ENCODE measurements at places on chromosomes 4 and X.

DNA sequence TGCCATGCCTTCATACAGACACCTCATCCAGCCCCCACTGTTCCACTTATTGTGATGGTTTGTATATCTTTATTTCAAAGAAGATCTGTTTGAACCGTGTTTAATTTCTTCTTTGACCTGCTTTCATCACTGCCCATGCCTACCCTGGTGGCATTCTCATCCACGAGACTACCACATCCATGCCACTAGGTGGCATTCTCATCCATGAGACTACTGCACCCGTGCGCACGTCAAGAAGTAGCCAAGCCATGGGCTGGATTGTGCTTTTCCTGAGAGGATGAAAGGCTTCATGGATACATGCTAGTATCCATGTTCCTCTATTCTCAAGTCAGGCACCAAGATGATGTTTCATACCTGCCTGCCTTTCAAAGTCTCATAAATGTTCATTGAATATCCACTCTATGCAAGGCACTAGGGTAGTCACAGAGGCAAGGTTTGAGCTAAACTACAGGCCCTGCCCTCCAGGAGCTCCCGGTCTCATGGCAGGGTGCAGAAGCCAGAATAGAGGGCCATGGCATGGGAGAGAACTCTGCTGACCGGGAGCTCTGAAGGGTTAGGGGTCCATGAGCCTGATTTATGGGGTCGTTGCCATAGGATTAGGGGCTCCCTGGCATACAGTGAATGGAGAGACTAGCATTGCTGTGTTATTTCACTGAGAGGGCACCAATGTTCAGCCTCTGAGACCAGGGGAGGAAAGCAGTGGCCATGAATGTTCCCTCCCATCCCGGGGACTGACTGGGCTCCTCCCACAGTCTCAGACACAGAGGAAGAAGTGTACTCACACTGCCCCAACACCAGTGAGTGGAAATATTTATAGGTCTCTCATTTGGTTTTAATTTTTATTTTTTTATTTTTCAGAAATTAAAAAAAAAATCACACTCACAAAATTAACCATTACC, 24.8 kb upstream of the EOLA2 start:
- peak; percentile 62 for DNase-seq

GRCh38 chr4:18422685-18423084, 401.1 kb upstream of the LCORL start:
- DNase-seq = no peak

GRCh38 chr4:138967313-138967712, 48.3 kb upstream of the NOCT start:
- DNase-seq = no peak

GRCh38 chrX:72121383-72121782, 10.3 kb downstream of the RTL5 start:
- DNase-seq = no peak

DNA sequence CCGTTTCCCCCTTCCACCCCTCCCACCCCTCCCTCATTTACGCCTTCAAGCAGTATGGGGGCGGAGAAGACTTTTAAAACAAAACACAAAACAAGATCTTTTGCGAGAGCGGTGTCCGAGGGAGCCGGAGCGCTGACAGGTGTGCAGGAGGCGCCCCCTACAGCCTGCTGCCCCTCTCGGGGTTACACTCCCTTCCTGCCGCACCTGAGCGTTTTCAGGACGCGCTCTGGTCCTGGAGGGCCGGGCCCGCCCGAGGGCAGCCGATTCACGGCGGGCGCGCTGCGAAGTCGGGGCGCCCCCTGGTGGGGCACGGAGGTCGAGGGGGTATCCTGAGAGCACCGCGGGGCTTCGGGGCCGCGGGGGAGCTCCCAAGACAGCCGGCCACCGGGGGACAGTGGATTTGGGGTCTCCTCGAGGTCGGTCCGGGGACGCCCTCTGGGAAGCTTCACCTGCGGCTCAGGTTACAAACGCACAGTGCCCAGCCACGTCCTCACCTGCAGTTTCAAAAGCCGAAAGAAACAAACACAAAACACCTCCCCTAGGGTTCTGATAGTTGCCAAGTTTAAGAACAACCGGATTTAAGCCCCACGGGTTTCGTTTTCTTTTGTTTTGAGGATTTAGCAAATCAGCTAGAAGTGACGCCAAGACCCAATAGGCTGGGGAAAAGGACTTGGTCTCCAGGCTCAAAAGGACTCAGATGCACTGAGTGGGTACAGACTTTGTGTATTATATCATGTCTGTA, 8.0 kb upstream of the NEUROG2 start:
- DNase-seq = peak; percentile 40

DNA sequence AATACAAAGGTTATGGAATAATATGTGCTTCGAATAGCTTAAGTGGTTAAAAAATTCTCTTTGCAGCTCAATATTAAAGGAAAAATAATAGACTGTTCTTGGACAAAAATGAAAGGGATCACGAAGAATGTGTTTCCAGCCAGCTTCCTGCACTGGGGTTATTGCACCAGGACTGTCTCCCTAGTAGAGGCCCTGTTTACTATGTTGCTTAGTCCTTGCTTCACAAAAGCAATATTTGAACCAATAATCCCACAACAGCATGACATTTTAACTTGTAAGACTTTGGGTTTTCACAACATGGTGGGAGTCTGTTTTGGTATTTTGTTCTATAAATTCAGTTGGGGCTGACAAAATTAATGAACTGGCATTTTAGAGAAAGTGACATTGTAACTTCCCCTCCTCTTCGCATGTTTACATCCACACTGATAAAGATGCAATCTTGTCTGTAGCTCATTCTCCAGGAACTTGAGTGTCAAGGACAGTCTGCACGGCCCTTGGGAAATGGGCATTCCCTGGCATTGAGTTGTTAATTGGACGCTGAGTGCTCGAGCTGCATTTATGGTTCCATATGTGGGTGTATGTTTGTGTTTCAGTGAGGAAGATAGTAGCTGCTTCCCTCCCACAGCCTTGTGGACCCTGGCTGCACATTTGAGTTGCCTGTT, 39.0 kb downstream of the SHROOM2 start:
- no peak for DNase-seq

DNA sequence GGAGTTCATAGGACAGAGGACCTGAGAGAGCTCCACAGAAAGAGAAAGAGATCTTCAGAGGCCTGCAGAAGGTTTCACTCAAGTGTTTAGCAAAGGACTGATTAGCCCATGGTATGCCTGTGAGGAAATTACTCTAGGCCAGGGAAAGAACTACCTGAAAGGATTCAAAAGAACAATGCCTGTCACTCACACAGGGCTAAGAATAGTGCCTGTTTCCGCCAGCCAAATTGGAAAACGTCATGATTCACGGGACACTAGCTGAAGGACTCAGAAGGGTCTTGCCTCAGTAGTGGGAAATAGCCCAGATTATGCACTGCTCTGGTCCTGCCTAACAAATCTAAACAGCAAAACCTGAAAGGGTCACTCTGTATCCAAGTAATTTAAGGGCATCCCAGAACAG, 21.1 kb downstream of the SYTL4 start:
- no peak for DNase-seq

- DNase-seq = no peak
Measured at GRCh38 chrX:16119353-16120220, 3.8 kb upstream of the GRPR start.

DNA sequence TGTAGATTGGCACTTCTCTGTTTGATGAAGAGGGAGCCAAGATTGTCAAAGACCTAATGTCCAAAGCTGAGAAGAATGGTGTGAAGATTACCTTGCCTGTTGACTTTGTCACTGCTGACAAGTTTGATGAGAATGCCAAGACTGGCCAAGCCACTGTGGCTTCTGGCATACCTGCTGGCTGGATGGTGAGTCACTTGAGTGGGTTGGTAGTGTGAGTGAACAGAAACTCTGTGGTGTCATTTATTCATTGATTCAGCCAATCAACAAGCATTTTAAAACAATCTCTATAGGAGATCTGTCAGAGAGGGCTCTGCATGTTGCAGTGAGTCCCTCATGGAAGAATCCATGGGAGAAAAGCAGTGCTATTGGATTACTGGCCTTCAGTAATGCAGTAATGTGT, 16.3 kb downstream of the TAF9B start:
- DNase-seq = peak; percentile 9

- no peak for DNase-seq
Measured at GRCh38 chrX:20663336-20663735, 396.6 kb upstream of the RPS6KA3 start.

- DNase-seq = no peak
Measured at GRCh38 chr4:102250341-102250740, 94.9 kb downstream of the SLC39A8 start.

GRCh38 chrX:47831788-47832187, 4.9 kb upstream of the ZNF81 start:
- peak; percentile 76 for DNase-seq

DNA sequence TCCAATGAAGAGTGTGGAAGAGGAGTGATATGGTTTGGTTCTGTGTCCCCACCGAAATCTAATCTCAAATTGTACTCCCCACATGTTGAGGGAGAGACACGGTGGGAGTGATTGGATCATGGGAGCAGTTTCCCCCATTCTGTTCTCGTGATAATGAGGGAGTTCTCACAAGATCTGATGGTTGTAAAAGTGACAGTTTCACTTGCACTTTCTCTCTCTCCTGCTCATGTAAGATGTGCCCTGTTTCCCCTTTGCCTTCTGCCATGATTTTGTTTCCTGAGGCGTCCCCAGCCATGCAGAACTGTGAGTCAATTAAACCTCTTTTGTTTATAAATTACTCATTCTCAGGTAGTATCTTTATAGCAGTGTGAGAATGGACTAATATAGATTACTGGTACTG, 39.6 kb downstream of the FAM47C start:
- DNase-seq = no peak

DNA sequence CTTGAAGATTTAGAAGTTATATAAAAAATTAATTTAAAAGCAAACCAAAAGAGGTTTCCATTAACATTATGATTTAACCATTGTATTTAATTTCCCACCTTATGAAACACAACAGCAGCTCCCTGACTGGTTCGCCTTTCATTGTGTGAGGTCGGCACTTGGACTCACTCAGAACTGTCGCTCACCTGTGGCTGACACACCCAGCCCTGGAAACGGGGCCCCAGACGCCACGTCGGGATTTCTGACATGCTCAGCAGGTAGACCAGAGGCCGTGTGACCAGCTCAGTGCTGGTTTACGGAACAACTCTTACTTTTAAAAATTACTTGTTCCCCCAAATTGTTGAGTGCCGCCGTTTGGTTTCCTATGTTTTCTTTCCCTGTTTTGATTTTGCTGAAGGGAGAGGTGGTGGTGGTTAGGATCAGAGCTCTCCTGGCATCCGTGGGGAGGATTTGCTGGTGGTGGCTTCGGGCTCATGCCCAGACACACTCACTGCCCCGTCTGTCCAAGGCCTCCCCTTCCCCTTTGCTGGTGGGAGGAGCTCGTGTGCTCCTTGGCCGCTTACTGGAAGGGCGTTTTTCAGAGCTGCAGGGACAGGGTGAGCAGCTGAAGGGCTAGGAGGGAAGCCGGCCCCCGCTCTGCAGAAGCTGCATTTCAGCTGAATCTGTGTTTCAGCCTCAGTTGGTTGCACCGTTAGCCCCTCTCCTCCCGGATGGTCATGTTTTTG, 59.2 kb downstream of the CPLX1 start:
- no peak for DNase-seq

GRCh38 chr4:20462426-20463175, 210.9 kb downstream of the SLIT2 start:
- no peak for DNase-seq

GRCh38 chr4:123352240-123352945, 44.2 kb upstream of the SPRY1 start:
- no peak for DNase-seq

GRCh38 chr4:7779432-7779768, 160.3 kb downstream of the AFAP1 start:
- no peak for DNase-seq

GRCh38 chr4:10115271-10115796, 1.3 kb downstream of the WDR1 start:
- peak; percentile 50 for DNase-seq

- DNase-seq = no peak
Measured at GRCh38 chr4:8248091-8248490, 21.5 kb upstream of the HTRA3 start.

GRCh38 chr4:126123611-126124325, 809.0 kb downstream of the FAT4 start:
- DNase-seq = no peak

DNA sequence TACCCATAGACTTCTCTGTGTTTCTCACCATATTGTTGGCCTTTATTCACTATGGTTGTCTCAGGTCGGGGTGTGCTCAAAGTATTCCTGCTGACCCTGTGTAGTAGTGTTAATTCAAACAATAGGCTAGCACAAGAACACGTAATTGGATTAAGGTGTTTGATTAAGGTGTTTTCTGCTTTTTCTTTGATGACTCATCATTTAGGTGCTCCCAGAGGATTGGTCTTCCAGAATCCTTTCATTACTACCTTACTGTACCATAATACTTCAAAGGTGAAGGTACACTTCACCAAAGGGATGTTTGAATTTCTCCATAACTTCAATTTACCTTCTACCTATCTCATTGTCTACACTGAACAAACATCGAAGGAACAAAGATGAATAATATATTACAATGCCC, 121.7 kb upstream of the CCDC160 start:
- DNase-seq = no peak

- DNase-seq = peak; percentile 67
Measured at GRCh38 chrX:39067866-39068265, 266.6 kb downstream of the MID1IP1 start.

DNA sequence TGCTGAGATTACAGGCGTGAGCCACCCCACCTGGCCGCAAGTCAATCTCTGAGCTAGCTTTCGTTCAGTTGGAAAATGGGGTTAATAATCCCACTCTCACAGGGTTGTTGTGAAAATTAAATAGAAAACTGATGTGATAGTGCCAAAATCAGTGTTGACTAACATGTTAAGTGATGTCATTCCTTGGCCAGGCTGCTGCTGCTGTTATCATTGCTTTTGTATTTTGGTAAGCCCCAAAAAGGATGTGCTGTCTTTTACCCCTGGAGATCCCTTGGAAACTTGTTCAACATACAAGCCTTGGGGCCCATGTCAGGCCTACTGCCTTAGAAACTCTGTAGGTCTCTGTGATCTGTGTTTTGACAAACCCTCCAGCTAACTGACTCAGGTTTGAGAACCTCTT, 106.3 kb downstream of the AFF1 start:
- no peak for DNase-seq

DNA sequence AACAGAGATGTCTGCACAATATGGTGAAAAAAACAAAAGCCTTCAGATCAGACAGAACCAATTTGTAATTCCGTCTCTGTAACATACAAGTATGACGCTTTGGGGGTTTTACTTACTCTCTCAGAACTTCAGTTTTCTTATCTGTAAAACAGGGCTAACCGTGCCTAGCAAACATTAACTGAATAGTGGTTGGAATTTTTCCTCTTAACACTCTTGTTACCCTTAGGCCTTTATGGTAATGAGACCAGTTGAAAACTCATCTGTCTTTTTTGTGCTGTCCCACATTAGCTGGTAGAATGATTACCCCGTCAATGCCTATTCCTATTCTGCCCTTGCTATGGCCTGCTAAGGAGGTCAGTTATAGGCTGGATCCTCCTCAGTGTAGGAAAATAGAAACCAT, 4.5 kb upstream of the MYOZ2 start:
- DNase-seq = peak; percentile 44

DNA sequence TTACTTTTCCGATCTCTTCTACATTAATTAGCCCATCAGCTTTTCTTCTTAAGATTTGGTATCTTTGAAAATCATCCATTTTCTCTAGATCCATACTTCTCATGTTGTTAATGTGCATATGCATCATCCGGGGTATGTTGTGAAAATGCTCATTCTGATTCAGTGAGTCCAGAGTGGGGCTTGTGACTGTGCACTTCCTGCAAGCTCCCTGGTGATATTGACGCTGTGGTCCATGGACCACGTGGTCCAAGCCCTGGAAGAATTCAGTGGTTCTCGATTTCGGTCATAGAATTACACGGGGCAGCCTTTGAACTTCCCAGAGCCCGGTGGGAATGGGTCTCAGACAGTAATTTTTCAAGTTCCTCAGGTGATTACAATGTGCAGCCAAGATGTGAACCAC, 69.8 kb downstream of the ZFX start:
- no peak for DNase-seq

GRCh38 chr4:83212041-83212851, 72.4 kb downstream of the COQ2 start:
- no peak for DNase-seq

Data from trophoblast cell (in vitro differentiated cells and primary cell).